Stimulated activated CD8-positive, alpha-beta memory T cell treated with anti-CD3 and anti-CD28 coated beads, Interleukin-4, amount 100 ng/mL, for 1 hour (primary cell): ENCODE measurements at places on chromosomes 13 and 19.

- no peak for DNase-seq
Observed at GRCh38 chr13:46041419-46041839, 11.1 kb downstream of the ZC3H13 start.

- no peak for DNase-seq
Observed at GRCh38 chr19:41341669-41342490, 11.8 kb downstream of the TGFB1 start.

GRCh38 chr13:49810567-49811526 lies 18.4 kb upstream of the KPNA3 start:
- DNase-seq, result no peak

GRCh38 chr13:60647547-60647946 lies 250.5 kb downstream of the TDRD3 start:
- DNase-seq, result no peak

GRCh38 chr19:32829345-32829896 lies 40.1 kb downstream of the SLC7A9 start:
- no peak for DNase-seq

GRCh38 chr19:54644056-54644455 lies 13.8 kb downstream of the LILRB1 start:
- no peak for DNase-seq

GRCh38 chr13:27559719-27560118 lies 60.6 kb downstream of the LNX2 start:
- DNase-seq, result no peak

DNA sequence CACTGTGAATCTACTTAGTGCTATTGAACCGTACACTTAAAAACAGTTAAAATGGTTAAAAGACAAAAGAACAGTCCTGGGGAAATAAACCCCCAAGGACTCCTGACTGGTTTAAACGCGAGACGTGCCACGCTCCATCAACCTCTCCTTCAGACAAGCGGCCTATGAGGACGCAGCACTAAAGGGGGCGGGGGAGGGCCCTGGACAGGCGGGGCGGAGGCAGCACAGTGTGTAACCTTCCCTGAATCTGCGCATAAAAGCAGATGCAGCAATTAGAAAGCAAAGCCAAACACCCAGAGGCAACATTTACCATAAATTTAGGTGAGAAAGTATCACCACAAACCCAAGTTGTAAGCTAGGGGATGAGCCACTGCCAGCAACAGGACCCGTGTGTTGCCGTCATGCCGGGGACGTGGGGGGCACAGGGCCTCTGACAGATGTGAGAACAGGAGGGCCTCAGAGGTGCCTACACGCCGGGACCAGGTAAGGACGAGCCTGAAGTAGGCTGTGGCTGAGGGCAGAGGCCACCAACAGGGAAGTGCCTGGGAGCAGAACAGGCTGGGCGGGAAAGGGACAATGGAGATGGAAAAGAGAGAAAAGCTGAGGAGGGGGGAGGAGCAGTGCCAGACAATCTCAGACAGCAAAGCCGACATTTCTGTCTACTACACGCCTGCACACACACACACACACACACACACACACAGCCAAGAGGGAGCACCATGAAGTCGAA lies 15.3 kb upstream of the ADPRHL1 start:
- DNase-seq, result no peak

DNA sequence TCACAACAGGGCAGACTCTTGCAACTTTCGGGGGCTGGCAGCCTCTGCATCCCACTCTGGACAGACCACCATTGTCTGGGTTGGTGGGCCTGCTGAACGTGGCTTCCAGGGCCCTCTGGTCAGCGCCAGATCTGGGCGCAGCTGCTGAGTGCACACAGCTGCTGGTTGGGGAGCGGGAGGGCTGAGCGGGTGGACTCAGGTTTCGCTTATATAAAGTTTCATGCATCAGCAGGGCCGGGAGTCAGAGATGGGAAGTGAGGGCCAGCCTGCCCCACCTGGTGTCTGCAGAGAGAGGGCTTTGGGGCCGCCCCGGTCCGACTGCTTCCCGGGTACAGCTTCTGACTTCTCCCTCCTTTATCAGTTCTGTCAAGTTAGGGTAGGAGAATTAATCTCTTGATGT lies 6.9 kb downstream of the ARHGEF7 start:
- no peak for DNase-seq

DNA sequence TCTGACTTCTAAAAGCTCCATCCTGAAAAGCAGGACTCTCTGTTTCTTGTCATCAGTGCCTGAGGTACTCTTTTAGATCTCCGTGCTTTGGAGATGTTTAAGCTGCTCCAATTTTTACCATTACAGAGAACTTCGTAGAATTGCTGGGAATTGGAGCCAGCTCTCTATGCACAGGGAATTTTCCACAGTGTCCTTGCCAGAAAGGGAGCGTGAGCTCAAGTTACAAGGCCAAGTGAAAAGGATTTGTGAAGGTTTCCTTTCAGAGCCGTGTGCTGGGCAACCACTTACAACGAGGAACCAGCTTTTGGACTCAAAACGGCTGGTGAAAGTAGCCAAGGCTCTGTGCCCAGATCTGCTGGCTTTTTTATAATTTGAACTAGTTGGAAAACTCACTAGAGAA lies 82.6 kb downstream of the NUFIP1 start:
- no peak for DNase-seq

DNA sequence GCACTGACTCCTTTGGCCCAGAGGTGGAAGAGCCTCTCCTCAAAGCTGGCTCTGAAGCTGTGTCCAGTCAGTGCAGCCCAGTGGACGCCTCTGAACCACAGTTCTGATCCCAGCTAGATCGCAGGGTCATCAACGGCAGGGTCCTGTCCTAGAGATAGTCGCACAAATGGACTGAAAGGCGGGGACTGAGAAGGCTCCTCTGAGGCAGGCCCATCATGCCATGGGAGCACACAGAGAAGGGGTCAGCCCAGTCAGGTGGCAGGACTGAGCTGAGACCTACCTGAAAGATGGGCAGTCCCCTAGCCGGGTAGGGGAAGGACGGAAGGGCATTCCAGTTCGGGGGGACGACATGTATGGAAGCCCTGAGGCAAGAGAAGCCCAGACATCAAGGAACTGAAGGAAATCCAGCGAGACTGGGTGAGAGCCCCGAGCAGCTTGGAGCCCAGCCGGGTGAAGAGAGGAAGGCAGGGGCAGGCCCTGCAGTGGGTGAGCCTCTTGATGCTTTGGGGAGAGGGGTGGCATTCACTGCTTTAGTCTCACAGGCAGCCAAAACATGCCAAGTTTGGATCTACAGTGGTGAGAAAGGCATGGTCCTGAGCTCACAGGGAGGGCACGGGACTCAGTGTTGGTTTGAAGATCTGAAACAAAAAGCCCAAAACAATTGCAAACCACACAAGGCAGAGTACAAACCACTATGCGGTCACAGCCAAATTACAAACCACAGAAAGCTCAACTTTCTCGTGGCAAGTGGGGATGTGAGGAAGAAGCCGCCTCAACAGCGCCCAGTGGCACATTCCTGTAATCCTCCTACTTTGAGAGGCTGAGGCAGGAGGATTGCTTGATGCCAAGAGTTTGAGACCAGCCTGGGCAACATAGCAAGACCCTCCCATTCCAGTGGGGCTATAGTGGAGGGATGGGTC lies 10.0 kb downstream of the CALM3 start:
- no peak for DNase-seq

- DNase-seq, result no peak
Observed at GRCh38 chr19:9877780-9878510, 42.8 kb downstream of the PIN1 start.

DNA sequence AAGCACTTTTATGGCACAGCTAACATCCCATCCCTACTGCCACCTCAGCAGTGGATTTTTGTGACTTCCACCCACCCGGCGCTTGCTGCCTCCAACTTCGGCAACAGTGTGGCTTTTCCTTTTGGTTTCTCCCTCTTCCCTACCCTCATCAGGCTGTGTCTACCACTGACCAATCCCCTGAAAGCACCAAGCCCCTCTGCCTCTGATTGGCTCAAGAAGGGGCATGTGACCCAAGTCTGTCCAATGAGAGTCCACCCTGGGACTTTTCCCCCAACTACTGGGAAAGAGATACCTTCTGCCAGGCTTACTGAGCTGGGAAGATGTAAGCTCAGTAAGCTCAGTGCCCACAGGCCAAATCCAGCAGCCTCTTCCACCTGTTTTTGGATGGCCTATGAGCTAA lies 5.8 kb downstream of the SMIM7 start:
- no peak for DNase-seq

- no peak for DNase-seq
Observed at GRCh38 chr13:59374691-59375090, 789.0 kb downstream of the DIAPH3 start.

DNA sequence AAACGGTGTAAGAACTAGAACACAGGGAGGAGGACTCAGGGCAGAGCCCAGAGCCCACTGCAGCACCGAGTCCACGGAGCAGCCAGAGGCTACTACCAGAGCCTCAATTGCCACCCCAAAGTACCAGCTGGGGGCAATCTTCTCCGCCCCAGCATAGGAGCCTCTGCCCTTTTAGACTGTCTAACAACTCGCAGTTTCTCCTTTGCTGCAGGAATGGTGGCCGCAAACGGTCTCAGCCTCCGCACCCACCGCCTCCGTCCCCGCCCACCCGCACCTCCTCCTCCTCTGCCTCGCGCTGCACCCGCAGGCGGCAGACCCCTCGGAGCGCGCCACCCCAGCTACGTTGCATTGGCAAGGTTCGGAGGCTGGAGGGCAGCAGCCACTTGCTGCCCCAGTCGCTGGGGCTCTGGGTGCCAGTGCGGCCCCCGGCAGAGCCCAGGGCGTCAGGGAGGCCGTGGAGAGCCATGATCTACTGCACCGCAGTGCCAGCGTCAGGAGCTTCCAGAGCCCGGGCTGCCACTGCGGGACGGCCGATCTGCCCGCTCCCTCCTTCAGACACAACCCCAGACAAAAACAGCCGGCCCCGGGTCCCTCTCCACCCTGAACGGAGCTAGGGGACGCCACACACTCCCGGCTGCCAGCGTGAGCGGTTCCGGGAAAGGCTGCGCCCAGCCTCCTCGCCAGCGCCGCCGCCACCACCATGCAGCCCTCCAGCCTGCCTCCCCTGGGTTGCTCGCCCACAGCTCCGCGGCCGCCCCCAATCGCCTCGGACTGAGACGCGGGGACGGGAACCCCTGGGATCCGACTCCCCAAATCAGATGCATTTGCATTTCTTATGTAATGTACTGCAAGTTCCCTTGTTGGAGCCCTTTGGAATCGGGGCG lies 1.8 kb downstream of the FGF14 start:
- no peak for DNase-seq

GRCh38 chr19:42469311-42470235 lies 26.8 kb upstream of the CXCL17 start:
- DNase-seq, result no peak

DNA sequence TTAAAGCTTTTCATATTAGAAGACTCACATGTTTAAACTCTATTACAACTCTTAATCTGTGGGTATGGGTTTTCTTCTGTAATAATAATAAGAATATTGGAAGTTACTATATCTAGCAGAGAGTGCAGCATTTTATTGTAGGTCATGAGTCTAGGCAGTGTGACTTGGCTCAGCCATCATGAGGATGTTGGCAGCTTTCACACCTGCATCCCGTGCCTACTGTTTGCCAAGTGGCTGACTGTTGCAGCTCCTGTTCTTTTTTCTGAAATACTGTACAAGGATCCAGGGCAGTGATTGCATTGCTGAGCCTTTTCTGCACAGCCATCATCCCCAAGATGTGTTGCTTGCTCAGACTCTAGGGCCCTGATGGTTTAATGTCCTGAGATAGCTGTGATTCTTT lies 47.4 kb downstream of the MTUS2 start:
- DNase-seq, result no peak

DNA sequence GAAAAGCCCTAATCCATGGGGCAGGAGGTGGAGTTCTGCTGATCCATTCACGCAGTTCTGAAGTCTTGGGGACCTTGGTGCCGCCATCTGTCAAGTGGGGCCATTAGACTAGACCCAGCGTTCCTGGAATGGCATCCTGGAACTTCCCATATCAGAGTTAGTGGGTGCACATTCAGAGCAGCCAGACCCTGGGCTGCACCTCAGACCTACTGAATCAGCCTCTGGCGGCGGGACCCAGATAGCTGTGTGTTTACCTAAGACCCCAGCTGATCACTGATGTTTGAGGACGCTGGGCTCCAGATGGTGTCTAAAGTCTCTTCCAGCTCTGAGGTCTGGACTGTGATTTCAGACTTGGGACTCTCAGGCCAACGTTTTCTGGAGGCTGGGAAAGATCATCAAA lies 12.8 kb downstream of the POP4 start:
- no peak for DNase-seq

DNA sequence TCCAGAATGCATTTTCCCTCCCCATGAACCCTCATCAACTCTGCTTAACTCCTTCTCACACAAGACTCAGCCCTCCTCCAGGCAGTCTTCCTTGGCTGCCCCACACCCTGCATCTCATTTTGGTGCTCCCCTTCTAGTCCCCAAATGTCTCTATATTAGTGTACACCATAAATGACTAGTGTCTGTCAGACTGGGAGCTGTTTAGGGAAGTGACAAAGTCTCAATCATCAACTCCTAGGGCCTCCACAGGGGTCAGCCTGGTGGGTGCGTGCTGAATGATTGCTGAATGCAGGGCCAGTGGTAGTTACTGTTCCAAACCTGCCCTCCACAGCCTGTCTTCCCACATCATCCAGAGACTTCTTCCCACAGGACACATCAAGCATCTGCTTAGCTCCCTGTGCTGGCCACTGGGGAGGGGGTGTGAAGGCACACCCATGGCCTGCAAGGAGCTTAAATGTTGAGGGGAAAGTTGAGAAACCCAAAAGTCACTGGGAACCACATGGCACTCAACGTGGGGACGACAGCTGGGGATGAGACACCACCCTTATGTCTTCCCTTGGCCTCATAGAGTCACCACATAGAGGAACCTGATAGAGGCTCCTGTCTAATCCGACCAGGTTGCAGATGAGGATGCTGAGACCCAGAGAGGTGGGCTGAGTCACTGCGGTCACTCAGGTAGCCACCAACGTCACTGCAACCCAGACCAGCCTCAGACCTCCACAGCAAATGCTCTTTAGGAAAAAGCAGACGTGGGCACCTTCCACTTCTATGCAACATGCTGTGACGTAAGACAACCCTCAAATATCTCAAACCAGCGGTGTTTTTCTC lies 79.3 kb upstream of the TM9SF2 start:
- DNase-seq, result no peak

DNA sequence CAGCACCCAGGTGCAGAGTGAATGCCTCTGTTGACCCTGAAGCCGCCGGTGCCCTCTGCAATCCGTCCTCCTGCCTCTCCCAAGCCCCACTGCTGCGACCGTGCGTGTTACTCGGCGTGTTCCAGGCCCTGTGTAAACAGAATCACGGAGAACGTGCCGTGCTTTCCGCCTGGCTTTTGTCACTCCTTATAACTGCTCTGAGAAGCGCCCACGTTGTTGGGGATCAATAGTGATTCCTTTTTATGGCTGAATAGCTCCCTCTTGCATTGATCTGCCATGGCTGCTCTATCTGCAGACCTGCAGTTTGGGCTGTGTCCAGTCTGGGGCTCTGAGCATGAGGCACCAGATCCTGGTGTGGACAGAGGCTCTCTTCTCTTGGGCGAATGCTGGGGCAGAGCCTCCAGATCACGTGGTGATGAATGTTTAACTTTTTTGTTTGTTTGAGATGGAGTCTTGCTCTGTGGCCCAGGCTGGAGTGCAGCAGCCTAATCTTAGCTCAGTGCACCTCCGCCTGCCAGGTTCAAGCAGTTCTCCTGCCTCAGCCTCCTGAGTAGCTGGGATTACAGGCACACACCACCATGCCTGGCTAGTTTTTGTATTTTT lies 15.8 kb downstream of the ADPRHL1 start:
- no peak for DNase-seq
